ENCODE measurements at places on chromosomes 1 and 21.

DNA sequence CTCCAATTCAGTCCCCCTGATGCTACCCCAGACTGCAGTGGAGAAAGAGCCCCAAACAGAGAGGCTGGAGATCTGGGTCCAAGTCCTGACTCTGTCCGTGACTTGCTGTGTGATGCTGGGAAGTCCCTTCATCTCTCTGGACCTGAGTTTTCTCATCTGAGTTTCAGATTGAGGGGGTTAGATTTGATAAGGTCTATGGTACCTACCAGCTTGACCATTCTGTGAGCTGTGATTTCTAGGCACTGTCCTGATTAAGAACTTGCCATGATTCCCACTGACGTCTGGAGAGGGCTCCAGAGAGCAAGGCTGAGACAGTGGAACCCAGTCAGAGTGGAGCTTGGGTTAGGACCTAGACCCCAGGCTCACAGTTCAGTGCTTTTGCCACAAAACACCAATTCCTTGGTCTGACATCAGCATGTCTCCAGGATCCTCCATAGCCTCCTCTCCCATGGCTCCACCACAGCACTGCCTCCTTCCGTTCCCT, 43.8 kb upstream of the DMBX1 start:
- DNase-seq, result no peak

DNA sequence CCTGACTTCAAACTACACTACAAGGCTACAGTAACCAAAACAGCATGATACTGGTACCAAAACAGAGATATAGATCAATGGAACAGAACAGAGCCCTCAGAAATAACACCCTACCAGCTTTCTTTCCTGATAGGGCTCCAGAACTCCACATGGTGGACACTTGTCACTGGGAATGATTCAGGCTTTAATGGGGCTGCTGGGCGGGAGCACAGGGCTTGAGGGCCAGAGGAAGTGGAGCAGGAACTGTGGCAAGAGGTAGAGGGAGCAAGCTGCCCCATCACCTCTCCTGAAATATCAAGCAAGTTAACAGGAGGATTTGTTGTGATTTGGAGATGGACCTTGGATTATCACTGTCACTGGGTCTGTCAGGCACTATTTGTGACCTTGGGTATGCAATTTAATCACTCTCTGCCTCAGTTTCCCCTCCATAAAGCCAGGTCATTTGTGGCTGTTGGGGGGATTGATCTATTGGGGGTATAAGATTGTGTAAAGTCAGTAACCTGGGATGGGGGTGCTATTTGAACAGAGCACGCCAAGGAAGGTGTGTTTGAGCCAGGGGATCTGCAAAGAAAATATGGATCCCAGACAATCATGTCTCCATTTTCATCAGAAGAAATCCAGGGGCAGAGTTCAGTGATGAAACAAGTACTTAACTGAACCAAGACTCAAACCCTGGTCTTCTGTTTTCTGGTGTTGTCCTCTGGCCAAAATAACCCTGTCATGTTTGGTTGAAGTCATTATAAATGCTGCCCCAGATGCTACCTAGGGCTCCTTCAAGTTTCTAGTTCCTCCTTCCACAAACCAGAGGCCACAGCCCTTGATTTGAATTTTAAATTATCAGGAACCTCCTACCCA, 25.2 kb downstream of the ETS2 start:
- no peak for DNase-seq

DNA sequence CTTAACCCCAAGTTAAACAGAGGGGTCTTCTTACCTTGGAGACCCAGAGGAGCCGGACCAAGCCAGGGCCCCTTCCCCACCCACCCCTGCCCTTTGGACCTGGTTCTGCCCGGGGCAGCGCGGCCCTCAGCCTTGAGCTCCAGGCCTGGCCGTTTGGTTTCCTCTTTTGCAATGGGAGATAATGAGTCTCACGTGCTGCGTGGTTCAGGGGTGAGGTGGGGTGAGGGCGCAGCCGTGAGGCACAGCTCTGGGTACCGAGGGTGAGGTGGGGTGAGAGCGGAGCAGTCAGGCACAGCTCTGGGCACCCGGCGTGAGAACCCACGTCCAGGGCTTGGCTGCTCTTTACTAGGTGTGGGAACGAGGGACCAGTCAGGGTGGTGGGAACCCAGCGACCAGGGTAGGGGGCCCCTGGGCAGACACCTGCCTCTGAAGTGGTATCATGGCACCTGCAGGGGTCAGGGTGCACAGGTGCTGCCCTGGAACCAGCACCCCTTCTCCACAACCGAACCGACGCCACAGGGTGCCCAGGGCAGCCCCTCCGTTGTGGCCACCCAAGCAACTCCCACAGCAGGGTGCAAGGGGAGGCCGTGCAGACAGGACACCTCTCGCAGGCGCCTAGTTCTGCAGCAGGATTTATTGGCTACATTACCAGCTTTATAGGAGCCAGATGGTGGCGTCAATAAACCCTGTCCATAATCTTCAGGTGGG, 182.2 kb downstream of the PRDM16 start:
- DNase-seq, result no peak

- DNase-seq, result no peak
Observed at GRCh38 chr1:195740862-195741261, 867.4 kb downstream of the KCNT2 start.

GRCh38 chr21:38478782-38479181, 19.5 kb downstream of the ERG start:
- no peak for DNase-seq

All from foreskin fibroblast (primary cell).